ENCODE measurements at places on chromosomes 4 and X. TPM values are rescaled to one million over a fixed set of nuclear protein-coding genes. Genes with fewer than 3 reads are reported as not detected.

- H3K4me1 ChIP-seq = no peaks in the 10 kb centered on the region
- no peaks in the 10 kb centered on the region for H3K36me3 ChIP-seq
- peaks cover 2% of the 10 kb centered on the region for H3K27me3 ChIP-seq
- H3K4me3 ChIP-seq = no peak overlapping the region
Measured at GRCh38 chrX:37875675-37876074, 28.3 kb upstream of the DYNLT3 start.

DNA sequence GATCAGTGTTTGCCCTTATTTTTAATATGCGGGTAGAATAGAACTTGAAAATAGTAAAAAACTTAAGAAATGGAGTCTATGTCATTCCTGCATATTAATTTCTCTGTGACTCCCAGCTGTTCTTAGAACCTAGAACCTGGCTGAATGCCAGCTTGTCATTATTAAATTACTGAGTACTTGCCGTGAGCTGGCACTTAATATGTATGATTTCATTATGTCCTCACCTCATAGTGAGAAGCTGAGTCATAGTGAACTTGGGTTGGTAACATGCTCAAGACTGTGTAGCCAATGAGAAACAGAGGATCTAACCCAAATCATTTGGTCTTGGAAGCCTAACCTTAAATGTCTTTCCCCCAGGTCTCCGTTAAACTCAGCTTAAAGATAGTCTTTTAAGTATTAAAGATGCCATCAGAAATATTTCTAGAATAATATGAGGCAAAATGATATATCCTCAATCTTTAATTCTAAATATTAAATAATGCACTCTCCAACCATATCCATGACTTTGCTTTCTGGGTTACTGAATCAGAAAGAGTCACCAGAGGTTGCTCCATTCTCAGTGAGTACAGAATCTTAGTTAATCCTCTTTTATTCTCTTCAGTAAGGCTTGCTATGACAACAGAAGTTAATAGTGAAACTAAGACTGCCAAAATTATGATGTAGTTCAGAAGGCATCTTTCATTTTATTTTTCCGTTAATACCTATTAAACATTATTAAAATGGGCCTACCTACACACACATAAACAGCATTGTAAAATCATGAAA lies 58.6 kb upstream of the TLL1 start:
- H3K27me3 ChIP-seq = no peaks in the 10 kb centered on the region
- H3K4me3 ChIP-seq = no peak overlapping the region
- H3K4me1 ChIP-seq = no peaks in the 10 kb centered on the region
- H3K27ac ChIP-seq = no peak overlapping the region
- H3K36me3 ChIP-seq = no peaks in the 10 kb centered on the region

- H3K4me3 ChIP-seq = no peak overlapping the region
- no peaks in the 10 kb centered on the region for H3K4me1 ChIP-seq
- H3K27me3 ChIP-seq = no peaks in the 10 kb centered on the region
Measured at GRCh38 chr4:97370568-97370967, 772.7 kb downstream of the STPG2 start.

- DNase-seq = no peak
- H3K4me1 ChIP-seq = no peaks in the 10 kb centered on the region
- no peaks in the 10 kb centered on the region for H3K36me3 ChIP-seq
- no peak overlapping the region for H3K4me3 ChIP-seq
- H3K27ac ChIP-seq = no peak overlapping the region
Measured at GRCh38 chrX:135605906-135606305, 85.4 kb downstream of the INTS6L start.

The RBM46 gene
- total RNA-seq = not detected

DNA sequence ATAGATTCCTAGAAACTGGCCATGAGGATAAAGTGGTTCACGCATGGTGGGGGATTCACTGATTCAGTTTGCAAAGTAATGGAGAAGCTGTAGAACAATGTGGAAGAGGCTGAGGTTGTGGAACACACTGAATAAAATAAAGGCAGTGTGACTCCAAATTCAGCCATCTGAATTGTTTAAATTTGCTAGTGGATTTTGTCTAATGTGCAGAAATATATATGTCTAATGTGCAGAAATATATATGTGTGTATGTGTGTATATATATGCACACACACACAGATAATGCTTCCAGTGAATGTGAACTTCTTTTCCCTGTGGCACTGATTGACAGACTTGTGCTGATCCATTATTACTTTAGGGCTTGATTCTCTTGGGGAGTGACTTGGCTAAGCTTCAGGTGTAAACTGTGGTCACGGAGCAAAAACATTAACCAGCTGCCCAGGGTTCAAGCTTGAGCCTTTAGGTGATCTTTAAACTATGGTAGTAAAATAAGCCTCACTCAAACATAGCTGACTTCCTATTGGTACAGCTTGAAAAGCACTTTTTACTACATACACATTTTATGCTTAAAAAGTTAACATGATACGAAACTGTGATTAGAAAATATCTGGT lies 3.5 kb downstream of the STBD1 start:
- no peaks in the 10 kb centered on the region for H3K27me3 ChIP-seq
- H3K4me3 ChIP-seq = no peak overlapping the region
- H3K36me3 ChIP-seq = no peaks in the 10 kb centered on the region
- H3K4me1 ChIP-seq = peaks cover 14% of the 10 kb centered on the region
- H3K27ac ChIP-seq = no peak overlapping the region
- DNase-seq = no peak

DNA sequence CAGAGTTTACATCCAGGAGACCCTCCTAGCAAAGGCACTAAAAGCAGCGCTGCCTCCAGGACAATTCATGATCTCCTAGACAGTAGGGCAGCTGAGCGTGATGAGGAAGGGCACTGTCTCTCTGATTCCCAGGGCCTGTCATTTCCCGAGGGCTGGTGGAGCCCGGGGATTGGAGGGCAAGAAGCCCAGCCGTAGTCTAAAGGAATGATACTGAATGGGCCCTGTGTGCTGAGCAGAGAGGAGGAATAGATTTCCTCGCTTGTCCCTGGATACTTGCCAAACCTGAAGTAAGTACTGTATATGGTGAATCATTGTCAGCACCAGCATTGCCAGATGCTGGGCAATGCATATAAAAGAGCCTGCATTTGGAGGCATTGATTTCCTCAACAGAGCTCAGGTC lies 88.0 kb upstream of the SLITRK2 start:
- H3K4me1 ChIP-seq = no peaks in the 10 kb centered on the region
- no peak overlapping the region for H3K4me3 ChIP-seq
- H3K36me3 ChIP-seq = no peaks in the 10 kb centered on the region
- no peak overlapping the region for H3K27ac ChIP-seq
- no peak for DNase-seq
- no peaks in the 10 kb centered on the region for H3K27me3 ChIP-seq

DNA sequence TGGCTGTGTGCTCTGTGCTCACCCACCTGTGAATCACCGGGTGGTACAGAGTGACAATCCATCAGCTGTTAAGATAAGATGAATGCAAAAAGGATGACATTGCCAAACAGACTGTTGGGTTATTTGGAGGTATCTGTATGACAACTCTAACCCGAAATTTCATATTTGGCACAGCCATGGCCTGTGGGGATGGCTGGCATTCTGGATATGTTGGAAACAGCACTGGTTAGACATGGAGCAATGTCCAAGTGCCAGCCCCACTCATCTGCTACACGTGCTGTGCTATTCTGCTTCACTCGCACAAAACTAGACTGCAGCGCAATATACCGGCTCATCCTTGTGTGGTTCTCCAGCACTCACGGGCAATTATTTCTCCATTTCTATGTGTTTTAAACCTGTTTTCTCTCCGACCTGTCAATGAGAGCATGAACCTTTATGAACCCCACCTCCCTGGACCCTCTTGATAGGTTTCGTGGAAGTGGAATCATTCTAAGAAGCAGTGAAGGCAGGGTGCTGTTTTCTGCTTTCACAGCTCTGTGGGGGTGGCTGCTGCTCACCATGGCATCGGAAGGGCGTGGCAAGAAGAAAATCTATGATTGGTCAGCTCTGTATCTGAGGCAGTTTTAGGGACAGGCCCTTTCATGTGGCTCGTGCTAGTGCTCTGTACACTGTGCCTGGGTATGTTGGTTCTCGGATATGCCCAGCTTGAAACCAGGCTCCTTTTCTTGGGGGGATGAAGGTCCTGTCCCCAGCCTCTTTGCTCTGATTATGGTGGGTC lies 94.9 kb downstream of the ENPP6 start:
- no peak overlapping the region for H3K27ac ChIP-seq
- H3K27me3 ChIP-seq = no peaks in the 10 kb centered on the region
- H3K4me3 ChIP-seq = no peak overlapping the region
- no peaks in the 10 kb centered on the region for H3K4me1 ChIP-seq
- DNase-seq = no peak

The IL13RA1 gene
- 72.8 TPM for total RNA-seq

The MGAT4D gene
- not detected for total RNA-seq

The CDS1 gene
- 11.3 TPM for total RNA-seq

The TMEM35A gene
- total RNA-seq = 0.36 TPM

The GABRB1 gene
- 0.22 TPM for total RNA-seq

Data from adrenal gland (tissue), 19 donors.